ENCODE measurements at places on chromosomes 2 and 18.

DNA sequence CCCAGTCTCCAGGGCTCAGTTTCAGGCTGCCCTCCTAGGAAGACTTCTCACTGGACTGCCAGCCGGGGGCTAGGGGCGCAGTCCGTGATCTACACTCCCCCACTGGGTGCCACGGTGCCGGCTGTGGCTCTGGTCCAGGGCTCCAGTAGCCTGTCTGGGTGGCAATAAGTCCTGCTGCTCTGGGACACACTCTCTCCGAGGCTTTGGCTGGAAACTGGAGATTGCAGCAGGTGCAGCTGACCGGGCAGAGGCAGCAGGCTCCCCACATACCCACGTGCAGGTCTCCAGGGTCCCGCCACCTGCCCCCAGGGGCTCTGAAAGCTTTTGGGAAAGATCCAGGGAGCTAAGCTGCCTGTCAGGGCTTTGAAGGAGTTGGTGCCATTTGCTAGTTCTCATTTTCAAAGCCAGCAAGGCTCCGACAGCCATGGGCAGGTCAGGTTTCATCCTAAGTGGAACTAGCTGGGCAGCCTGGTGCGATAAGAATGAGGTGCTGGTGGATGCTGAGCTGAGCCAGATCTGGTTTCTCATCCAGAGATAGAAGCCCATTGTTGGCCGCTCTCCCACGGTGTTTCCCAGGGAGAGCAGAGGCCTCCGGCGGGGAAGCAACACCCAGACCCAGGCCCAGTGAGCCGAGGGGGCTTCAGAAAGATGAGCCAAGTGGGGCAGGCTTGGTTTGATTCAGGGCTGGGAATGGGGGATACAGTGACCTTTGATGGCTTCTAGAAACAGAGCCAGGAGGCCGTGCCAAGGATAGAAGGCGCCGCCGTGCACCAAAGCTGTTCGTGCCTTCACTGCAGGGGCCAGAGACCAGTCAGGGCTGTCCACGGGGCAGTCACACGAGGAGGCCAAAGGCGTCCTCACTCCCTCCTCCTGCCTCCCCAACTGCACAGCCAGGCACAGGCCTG is 141.7 kb upstream of the GPC1 start:
- peak; percentile 31 for DNase-seq

DNA sequence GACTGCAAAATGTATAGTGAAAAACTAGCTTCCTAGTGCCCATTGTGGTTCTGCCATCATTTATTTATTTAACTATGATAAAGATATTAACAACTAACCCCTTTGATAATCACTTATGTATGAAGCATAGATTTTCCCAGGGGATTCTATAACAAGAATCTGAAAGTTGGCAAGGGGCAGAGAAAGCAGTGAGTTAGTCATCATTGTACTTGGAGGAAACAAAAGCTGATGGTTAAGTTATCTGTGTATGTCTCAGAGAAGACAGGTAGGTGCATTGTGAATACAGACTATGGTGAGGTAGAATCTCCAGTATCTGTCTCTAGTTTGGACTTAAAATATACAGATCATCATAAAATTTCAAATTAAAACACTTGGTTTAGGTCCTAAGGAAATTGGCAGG is 2159.1 kb upstream of the CELF4 start:
- no peak for DNase-seq

- no peak for DNase-seq
Observed at GRCh38 chr2:118668431-118669424, 178.7 kb downstream of the EN1 start.

DNA sequence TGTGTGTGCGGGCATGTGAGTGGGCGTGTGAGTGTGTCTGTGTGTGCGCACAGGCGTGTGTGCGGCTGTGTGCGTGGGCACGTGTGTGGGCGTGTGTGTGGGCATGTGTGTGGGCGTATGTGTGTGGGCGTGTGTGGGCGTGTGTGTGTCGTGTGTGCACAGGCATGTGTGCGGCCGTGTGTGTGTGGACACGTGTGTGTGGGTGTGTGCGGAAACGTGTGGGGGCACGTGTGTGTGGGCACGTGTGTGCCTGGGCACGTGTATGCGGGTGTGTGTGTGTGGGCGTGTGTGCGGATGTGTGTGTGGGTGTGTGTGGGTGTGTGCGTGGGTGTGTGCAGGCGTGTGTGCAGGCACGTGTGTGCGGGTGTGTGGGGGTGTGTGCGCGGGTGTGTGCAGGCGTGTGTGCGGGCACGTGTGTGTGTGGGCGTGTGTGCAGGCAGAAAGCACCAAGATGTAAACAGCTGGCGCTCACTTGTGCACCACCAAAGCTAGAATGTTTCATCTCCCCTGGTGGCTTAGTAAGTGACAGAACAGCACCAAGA is 31.2 kb upstream of the ALKAL2 start:
- no peak for DNase-seq

- DNase-seq, result no peak
Observed at GRCh38 chr2:236175548-236176150, 7.5 kb upstream of the GBX2 start.

DNA sequence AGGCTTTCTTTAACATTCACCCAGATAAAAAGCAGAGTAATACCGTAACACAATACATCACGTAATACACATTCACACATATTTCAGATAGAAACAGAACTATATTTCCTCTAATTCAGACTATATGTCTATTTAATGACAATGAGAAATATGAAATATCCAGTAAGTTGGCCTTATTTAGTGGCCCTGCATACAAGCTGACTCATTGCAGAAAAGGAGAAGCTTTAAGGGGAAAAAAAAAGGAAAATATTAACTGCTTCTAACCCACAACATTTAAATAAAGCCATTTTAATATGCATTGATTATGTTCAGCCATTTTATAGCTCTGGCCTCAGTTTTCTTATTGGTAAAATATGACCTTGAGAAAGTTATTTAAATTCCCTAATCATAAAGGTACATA is 94.8 kb downstream of the PPP1R1C start:
- DNase-seq, result no peak

DNA sequence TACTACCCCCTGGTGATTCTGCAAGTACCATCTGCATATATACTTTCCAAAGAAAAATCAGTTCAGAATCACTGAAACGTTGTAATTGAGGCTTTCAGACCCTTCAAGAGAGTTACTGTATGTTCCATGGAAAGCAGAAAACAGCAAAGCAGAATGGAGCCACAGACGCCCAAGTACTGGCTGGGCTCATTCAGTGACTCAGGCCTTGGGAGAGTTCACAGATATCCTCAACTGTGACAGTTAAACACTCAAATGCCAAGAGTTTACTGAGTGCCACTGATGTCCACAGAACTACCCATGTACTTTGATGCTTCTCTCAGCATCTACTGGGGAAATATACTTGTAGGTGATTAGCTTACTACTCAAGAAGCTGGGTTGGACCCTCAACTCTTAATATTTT is 303.4 kb downstream of the TCF4 start:
- DNase-seq, result no peak

DNA sequence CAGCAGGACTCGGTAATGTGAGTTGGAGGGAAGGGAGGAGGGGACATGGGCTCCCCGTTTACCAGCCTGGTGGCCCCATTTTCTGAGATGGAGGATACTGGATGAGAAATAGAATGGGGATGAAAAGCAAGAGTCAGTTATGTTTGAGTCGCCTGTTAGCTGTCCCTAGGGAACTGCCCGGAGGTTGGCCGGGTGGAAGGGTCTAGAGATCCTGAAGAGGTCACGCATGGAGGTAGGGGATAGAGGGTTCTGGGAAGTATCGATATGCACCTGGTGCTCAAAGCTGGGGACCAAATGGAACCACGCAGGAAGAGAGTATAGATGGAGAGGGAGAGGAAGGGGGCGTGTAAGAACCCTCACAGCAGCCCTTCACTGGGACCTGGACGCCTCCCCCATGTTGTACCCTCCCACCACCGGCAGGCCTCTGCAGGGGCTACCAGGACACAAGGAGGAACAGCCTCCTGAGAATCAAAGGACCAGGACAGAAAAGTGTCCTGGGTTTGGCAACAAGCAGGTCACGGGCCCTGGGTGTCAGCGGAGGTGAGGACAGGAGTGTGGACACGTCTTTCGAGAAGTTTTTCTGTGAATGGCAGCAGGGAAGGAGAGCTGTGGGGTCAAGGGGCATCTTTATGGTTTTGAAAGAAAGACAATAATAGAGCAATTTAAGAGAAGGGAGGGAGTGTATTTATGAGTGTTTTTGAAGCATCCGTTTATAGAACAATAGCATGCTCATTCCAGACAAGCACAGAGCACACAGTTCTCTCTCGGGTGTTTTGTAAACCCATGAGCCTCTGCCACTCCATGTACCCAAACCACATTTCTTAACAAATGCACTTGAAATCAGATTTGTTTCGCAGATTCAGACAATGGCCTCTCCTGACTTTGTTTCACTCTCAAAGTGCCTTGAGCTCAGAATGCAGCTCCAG is 132.2 kb downstream of the SMAD7 start:
- no peak for DNase-seq

DNA sequence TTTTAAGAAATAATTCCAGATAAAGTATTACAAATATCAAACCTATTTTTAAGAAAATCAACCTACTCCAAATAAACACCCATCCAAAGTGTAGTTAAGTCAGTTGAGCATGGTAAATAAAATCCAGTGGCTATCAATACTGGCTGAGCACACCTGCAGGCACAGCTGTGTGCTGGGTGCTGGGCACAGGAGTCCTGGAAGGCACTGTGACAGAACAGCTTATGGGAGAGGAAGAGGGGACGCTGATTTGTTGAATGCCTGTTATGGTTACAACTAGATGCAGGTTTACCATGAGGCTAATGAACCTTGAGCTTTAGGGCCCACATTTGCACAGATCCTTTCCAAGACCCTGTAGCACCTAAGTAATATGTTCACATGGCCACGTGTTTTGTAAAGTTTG is 202.7 kb downstream of the MTX2 start:
- no peak for DNase-seq

All from NCI-H1105 treated with DMSO at 0.1 percent for 48 hours (cell line).